ENCODE measurements at places on chromosomes 16 and 17.

DNA sequence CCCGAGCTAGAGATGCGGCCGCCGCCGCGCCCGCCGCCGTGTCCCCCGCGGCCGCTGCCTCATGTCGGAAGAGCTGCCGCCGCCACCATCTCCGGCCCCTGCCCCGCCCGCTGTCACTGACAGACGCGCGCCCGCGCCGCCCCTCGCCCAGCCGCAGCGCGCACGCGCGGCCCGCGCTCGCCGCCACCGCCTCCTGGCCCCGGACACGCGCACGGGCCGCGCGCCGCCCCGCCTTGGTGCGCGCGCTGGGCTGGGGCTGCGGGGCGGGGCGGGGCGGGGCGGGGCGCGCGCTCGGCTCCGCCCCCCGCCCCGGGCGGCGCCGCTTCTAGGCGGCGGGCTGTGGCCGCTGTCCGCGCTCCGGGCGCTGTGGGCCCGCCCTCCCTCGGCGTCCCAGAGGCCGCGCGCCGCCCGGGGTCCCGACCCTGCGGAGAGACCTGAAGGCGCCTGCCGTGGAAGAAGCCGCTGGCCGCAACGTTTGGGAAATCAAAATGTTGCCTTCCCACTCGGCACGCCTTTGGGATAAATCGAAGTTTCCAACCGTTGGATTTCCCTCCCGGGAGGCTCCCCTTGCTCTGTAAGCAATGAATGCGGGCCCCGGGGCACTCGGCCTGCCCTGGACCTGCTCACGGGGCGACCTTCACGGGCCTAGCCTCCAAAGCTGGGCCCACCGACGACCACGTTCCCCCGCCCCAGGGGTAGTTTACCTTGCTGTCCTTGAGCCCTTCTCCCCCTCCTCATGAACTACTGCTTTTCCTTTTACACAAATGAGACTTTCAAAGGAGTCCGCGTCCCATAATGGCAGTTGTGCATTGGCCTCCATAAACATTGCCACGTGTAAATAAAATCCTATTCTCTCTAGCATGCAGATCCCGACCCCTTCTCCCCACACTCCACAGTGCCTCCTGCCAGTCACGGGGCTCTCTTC is at the start of gene ADCY9:
TSS of gene ADCY9 (minus strand) at position 118 of the 925 bp plus-strand sequence. CDS start 1,000 bp downstream, outside the sequence.
- peak; percentile 81 for DNase-seq

DNA sequence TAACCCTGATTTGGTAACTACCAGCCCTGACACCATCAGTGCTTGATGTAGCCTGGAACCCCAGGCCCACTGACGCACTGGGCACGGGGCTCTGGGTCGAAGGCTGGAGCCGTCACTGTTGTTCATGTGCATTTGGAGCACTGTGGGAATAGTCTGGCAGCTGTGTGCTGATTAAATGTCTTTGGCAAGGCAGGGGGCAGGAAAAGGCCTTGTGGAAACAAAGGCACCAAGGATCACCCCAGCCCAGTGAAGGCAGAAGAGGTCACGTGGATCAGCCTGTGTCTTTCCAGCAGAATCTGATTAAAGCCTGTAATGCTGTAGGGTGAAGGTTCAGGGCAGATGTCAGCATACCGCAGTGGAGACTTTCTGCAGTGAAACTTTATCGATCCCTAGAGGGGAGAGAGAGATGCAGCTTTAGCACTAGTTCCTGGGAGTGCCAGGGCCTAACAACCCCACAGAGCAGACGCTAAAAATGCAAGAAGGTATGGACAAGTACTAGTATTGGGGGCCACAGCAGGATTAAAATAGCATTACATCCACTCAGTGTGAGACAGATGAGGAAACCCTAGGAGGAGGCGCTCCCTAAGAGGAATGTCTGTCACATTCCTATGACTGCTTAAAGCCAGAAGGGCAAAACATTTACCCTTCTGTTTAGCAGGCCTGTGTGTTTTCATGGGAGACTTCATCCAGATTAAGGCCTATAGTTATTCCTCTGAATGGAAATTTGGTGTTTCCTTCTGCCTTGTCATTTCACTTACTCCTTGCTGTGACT is 9.7 kb downstream of the ZNHIT3 start:
- DNase-seq: no peak

GRCh38 chr17:31532081-31532480 is 140.6 kb downstream of the RAB11FIP4 start:
- no peak for DNase-seq

DNA sequence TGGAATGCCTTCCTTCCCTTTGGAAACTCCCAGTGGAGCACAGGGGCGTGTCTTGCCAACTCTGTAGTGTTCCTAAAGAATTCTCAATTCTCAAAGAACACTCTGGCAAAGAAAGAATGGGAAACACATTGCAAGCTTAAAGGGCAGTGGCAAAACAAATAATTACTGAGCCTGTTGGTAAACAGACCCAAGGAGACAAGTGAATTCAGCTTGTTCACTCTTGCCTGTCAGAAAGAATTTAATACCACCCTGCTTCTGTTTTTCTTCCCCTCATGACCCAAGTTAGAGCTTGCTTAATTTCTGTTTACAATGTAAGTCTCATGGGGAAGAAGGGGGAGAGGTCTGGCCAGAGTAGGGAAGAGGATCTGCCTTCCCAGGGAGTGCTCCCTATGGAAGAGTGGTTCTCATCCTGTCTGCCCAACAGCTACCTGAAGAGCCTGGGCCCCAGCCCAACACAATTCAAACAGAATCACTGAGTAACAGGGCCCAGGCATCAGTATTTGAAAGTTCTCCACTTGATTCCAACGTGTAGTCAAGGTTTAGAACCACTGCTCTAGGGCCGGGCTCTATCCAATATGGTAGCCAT is 386.0 kb downstream of the SLC39A11 start:
- DNase-seq: no peak

DNA sequence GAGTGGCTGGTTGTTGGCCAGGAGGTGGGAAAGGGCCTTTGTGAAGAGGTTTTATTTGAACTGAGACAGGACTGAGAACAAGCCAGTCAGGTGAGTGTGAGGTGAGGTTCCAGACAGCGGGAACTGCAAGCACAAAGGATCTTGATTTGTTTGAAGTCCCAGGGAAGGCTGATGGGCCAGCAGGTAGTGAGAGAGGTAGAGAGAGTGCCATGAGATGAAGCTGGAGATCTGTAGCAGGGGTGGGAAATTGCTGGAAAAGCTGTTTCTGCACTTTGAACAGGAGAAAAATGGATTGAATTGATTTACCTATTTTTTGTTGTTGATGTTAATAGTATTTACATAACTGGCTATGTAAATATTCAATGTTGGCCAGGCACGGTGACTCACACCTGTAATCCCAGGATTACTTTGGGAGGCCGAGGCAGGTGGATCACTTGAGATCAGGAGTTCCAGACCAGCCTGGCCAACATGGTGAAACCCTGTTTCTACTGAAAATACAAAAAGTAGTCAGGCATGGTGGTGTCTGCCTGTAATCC is 7.7 kb upstream of the DCTPP1 start:
- no peak for DNase-seq

DNA sequence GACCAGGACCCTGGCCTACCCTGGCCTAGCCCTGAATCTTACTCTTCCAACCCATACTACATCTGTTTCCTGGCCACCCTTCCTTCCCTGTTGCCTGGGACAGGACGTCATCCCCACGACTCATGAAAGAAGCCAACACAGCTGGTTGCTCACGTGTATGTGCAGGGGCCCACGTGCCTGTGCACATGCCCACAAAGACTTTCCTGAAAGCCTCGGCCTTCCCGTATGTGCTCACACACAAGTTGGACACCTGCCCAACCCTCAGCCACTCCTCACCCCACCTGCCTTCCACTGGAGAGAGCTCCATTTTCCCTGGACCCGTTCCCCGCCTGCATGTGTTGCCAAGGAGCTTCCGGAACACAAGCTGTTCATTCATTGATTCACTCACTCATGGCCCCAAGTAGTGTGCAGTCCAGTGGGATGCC is 7.0 kb downstream of the PLXDC1 start:
- DNase-seq: no peak

DNA sequence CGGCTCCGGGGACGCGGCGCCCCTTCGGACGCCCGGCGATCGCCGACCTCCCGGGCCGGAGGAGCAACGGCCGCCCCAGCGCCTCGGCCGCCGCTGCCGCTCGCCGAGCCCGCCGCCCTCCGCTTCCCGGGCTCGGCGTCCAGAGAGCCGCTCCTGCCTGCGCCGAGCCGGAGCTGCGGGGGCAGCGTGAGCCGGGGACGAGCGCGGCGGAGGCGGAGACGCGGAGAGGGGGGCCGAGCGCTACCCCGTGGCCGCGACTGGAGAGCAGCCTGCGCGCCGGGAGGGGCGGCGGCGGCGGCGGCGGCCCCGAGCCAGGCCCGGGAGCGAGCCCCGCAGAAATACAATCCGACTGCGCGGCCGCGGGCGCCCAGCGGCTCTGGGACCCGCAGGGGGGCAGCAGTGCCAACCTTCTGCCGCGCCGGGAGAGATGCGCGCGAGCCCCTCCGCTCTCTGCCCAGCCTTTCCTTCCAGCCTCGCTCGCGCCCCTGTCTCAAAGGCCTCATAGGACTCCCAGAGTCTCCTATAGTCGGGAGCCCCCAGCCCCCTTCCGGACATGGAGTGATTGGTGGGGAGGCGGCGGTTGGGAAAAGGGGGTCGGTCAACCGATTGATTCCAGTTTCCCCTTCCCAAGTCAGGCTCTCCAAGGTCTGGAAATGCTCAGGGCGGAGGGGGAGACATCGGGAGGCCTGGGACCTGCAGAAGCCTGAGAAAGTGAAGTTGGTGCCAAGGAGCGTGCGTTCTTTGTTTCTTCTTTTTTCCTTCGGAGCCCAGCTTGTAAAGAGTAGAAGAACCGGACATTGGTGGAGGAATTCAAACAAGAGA is 1.0 kb upstream of the SDK2 start:
- no peak for DNase-seq

DNA sequence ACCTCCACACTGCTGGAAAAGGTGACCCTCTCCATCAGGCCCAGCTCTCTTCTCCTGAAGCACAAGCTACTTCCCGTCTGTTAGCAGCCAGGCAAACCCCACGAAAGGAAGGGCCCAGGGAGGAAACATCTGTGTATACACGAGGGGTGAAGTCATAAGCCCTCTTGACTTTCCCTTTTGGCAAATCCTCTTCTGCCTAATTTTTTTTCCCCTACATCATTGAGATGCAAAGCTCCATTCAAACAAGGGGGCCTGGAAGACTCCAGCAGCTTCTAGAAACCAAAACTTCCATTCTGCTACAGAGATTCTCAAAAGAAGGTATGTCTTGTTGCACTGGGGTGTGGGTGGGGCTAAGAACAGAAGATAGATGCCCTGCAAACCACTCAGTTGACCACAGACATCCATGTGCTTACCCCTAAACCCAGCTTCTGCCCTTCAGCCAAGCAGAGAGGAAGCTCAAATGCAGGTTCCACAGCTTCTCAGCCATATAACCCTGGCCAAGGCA is 145.6 kb upstream of the RCVRN start:
- DNase-seq: no peak

DNA sequence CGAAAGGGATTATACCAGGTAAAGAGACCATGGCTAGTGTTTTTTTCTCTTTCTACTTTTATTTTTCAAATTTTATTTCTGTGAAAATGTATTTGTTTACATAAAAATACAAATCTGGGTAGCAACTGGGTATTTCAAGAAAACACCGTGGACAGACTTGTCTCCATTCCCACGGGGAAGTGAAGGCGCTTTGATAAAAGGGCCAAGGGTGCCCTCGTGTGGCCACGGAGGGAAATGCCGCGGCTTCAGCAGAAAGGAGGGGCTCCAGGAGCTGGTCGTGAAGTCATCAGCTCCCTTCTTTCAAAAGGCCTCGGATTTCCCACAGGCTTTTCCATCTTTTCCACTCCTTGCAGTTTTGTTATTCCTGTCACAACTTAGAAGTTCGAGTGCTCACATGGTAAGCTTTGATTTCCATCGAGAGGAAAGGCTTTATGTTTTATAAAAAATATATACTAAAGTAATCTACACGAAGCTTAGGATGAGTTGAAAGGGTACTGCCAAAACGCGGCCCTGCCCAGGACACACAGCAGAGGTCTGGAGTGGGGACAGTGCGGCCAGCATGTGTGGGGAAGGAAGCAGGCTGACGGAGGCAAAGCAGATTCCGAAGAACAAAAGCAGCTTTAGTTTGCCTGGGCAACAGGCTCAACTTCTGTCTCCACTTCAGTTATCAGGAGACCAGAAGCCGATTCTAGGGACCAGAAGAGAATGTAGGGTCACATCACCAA is 15.3 kb upstream of the MNT start:
- peak; percentile 91 for DNase-seq

GRCh38 chr16:20260215-20261009 is 66.9 kb downstream of the GP2 start:
- no peak for DNase-seq

GRCh38 chr17:80663781-80664206 is 119.2 kb downstream of the RPTOR start:
- DNase-seq: no peak

GRCh38 chr17:37614391-37614790 is 5.2 kb upstream of the SYNRG start:
- DNase-seq: no peak

- peak; percentile 25 for DNase-seq
Measured at GRCh38 chr16:1538804-1539520, 5.5 kb downstream of the TMEM204 start.

DNA sequence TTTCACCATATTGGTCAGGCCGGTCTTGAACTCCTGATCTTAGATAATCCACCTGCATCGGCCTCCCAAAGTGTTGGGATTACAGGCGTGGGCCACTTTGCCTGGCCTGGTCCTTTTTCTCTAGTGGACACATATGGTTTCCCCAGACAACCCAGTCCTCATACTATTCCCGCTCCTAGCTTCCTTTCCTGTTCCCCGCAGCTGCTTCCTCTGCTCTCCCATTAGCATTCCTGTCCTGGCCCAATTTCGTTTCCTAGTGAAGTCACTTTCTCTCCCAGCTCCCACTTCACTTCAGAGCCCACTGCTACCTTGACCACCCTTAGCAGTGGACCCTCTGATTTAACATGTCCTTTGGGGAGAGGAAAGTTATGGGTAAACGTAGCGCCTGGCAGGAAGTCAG is 11.3 kb downstream of the KATNIP start:
- DNase-seq: no peak

DNA sequence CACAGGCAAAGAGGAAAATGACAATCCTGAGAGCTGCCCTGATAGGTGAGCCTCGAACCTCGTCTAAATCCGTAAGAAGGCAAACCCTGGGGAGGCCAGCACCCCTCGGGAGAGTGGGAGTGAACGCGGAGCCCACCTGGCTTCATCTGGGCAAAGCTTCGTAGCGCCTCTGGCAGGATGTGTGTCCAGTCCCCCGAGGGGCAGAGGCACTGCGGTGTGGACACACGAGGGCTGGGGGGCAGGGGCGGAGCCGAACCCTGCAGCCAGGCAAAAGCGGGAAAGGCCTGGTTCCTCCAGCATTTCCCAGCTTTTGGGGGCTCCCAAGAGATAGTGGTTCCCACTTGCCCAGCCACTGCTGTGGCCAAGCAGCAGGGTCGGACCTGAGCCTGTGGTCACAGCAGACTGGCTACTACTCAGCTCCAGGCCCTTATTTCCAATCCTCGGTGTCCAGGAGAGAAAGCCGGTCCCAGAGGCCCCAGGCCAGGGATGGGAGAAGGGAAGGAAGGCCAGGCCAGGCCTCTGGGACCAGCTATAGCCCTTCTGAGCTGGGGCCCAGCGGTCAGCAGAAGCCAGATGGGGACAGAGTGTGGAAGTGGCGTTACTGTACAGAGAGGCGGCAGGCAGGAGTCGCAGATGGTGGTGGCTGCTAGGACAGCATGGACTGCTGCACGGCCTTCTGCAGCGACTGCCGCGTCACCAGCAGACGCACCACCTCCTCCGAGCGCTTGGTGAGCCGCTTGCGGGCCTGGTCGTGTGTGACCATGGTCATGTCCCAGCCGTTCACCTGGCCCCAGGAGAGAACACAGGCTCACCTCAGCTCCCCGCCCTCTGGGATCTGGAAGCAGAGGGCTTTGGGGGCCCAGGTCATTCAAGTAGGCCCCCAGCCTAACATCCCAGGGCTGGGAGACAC is 5.0 kb downstream of the TAX1BP3 start:
- DNase-seq: no peak

Measured in erythroblast (primary cell).